ENCODE measurements at places on chromosomes 5 and 9. TPM values are rescaled to one million over a fixed set of nuclear protein-coding genes. Genes with fewer than 3 reads are reported as not detected.

FYB1 gene
- total RNA-seq: 198 TPM

GABBR2 gene
- not detected for total RNA-seq

HRCT1 gene
- total RNA-seq: not detected

ORM2 gene
- total RNA-seq: not detected

SLC1A1 gene
- total RNA-seq: 0.14 TPM

CNTFR gene
- not detected for total RNA-seq

SPATA31A7 gene
- total RNA-seq: not detected

BASP1 gene
- total RNA-seq: not detected

SPATA6L gene
- total RNA-seq: 0.56 TPM

HSPA5 gene
- total RNA-seq: 185 TPM

Data from activated CD8-positive, alpha-beta memory T cell treated with anti-CD3 and anti-CD28 coated beads, Interleukin-2, amount 10 ng/mL, durations not matched to agents 7 days and 5 days (primary cell).